ENCODE measurements at places on chromosomes 7 and 10. TPM values are rescaled to one million over a fixed set of nuclear protein-coding genes. Genes with fewer than 3 reads are reported as not detected.

GRCh38 chr7:33076737-33077136 lies 14.2 kb upstream of the NT5C3A start:
- no peak for DNase-seq

DNA sequence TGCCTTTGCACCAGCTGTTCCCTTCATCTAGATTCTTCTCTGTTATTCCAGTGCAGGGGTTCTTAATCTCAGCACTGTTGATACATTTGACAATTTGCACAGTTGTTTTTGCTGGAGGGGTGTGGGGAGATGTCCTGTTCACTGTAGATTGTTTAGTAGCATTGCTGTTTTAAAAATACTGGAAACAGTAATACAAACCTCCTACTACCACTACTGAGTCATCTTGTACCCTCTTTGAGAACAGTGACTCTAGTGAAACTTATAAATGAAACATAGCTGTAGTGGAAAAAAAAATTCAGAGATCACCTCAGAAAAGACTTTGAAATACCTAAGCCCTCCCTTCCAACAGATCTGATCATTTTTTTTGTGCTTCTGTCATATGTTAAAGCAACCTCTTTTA lies 154.8 kb upstream of the TMEM196 start:
- no peak for DNase-seq

DNA sequence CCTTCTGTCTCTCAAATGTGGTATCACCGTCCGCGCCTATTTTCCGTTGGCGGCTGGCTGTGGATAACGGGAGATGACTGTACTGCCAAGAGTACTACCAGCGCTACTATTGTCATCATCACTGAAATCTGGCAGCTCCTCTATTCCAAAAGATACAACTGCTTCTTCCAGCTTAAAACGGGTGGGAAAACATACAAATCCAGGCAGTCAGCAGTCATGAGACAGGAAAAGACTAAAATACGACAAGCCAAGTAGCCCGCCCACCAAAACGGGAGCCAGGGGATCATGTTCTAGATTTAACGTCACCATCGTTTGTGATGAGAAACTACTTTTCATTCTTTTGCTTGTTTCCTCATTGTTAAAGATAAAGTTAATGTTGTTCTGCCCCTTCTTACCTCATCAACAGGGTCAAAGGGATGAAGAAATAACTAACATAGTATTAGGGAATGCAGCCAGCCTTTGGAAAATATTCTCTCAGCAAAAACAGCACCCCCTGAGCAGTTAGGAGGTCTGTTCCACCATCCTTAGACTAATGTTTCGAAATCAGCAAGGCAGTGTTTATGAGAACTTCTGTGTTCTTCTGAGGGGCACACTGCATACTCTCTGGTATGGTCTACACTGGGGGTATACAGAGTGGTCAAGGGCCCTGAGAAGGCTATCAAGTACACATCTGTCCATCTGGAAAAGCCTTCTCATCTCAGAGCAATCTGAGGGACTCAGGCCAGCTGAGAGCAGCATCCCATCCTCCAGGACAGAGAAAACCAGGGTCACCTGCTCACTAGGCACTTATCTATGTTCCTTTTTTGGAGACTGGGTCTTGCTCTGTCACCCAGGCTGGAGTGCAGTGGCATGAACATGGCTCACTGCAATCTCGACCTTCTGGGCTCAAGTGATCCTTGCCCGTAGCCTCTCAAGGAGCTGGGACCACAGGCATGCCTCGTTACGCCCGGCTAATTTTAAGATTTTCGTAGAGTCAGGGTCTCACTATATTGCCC lies 47.5 kb downstream of the GNA12 start:
- DNase-seq: peak; percentile 51

- DNase-seq: no peak
Measured at GRCh38 chr10:5563321-5563961, 38.7 kb downstream of the CALML3 start.

- peak; percentile 35 for DNase-seq
Measured at GRCh38 chr10:95864906-95865813, 42.6 kb upstream of the CC2D2B start.

- DNase-seq: peak; percentile 54
Measured at GRCh38 chr10:71241114-71241829, 28.9 kb downstream of the UNC5B start.

Gene GHRHR
- total RNA-seq: not detected

Gene TMEM270
- total RNA-seq: not detected

Data from skin of body (tissue), 3 donors.